Muscle of leg (tissue), 16 donors: ENCODE measurements at places on chromosomes 5 and 9. TPM values are rescaled to one million over a fixed set of nuclear protein-coding genes. Genes with fewer than 3 reads are reported as not detected.

- no peak for DNase-seq
Measured at GRCh38 chr9:130755377-130756007, 61.9 kb downstream of the EXOSC2 start.

Gene HAPLN1
- 0.31 TPM for total RNA-seq

- no peak for DNase-seq
Measured at GRCh38 chr9:135409286-135410200, 70.0 kb upstream of the PPP1R26 start.

Gene TXNDC8
- total RNA-seq: not detected

GRCh38 chr5:159906463-159906862 is 9.8 kb upstream of the ADRA1B start:
- no peak for DNase-seq

DNA sequence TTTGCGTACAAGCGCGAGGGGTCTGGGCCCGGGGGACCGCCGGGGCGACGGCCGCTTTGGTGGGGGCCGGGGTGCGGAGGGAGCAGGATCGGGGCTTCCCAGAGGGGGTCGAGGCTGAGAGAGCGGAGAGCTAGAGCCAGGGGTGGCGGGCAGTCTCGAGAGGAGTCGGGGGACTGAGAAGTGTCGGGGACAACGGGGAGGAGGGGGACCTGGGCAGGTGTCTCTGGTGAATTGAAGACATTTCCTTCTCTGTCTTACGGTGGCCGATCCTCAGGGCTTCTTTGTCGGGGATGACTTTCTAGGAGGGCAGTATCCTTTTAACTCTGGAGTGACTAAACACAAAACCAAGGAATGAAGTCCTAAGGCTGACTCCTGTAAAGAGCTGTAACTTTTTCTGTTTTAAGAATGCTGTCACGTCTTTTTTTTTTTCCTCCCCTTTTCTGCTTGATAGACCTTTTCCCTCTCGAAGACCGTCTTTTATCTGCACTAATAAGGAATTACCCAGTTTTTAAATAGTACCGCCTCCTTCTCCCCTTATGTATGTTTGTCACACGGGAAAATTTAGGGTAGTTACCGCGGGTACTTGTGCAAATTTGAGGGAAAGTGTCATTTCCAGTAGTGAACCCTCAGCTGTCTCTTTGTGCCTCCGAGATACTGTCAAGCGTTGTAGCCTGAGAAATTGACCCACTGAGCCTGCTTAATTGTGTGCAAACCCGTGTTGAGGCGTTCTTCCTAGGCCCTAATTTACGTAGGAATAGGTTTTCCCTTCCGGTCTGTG is 822 bp downstream of the DENND4C start:
- DNase-seq: peak; percentile 31

DNA sequence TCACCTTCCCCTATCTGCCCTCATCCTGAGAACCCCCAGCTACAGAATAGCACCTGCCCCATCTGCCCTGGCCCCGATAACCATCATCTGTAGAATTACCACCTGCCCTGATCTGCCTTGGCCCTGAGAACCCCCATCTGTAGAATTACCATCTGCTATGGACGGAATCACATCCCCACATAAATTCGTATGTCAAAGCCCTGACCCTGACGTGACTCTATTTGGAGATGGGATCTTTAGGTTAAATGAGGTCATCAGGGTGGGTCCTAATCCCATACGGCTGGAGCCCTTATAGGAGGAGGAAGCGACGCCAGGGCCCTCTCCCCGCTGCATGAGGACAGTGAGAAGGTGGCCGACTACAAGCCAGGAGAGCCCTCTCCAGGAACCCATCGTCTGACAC is 32.6 kb downstream of the SARDH start:
- DNase-seq: no peak

GRCh38 chr5:151328734-151329133 is 18.6 kb downstream of the SLC36A2 start:
- no peak for DNase-seq

Gene PJA2
- 92.2 TPM for total RNA-seq

GRCh38 chr5:172603251-172603806 is 37.7 kb upstream of the NEURL1B start:
- peak; percentile 83 for DNase-seq

DNA sequence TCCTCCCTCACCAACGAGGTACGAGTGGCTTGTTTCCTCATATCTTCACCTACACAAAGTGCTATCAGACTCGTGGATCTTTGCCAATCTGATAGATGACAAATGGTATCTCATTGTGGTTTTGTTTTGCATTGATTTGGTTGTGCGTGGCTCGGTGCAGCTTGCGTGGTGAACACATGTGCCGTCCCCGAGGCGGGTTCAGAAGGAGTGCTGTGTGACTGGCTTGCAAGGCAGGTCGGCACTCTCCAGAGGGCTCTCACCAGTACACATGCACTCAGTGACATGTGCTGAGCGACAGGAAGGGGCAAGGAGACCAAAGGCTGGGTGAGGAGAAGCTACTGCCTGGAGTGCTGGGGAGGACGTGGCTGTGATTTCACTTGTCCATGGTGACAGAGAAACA is 95.3 kb upstream of the PITX1 start:
- no peak for DNase-seq

Gene GNA14
- total RNA-seq: 2.1 TPM

DNA sequence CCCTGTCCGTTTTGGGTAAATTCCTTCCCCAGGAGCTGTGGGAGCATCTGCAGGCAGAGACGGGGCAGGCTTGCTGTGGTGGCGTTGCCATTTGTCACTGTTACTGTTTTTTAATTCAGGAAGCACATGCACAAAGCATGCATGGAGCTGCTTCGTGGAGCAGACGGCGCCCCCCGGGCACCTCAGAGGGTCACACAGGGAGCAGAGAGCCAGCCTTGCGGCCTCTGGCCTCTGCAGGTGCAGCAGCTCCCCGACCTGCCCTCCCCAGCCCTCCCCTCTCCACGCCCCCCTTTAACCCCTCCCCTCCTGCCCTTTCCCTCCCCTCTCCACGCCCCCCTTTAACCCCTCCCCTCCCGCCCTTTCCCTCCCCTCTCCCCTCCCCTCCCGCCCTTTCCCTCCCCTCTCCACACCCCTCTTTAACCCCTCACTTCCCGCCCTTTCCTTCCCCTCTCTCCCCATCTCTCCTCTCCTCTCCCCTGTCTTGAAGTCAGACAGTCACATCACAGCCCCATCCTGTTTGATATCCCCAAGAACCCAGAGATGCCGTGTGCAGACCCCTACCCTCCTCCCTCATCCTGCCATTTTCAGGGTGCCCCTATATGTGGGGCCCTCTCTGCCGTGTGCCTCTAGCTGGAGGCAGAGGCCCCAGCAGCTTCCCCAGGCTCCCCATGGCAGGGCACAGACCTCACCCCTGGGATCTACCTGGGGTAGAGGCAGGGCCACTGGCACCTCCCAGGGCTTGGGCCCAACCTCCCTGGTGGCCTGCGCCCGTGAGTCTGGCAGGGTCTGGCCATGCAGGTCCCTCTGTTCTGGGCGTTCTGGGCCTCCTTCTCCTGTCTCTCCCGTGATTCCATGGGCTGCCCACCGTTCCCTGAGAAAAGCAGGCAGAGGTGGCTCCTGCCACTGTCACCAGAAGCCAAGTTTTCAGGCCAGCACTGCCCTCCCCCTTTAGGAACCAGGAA is 29.6 kb upstream of the UBAC1 start:
- peak; percentile 74 for DNase-seq

Gene INSL4
- not detected for total RNA-seq

Gene SMIM33
- total RNA-seq: not detected

DNA sequence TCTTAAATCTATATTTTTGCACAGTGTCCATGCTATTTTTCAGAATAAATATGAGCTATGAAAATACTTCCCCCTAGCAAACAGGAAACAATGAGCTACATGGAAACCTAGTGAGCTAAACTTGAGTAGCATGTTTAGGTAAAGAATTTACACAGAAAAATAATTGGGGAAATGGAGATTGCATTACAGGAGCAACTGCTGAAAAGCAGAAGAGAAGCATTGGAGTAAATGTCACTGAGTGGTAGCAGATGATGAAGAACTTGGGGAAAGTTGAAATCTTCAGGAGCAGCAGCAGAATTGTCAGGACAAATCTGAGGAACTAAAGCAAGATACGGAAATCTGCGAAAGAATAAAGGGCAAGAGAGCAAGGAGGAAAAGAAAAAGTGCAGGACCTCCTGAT is 610.3 kb downstream of the TLE1 start:
- DNase-seq: no peak

Gene LHX3
- total RNA-seq: not detected

Gene C9
- total RNA-seq: 0.22 TPM

Gene WDR38
- total RNA-seq: 0.04 TPM

Gene OR1Q1
- not detected for total RNA-seq

Gene RIOK2
- 33.6 TPM for total RNA-seq

DNA sequence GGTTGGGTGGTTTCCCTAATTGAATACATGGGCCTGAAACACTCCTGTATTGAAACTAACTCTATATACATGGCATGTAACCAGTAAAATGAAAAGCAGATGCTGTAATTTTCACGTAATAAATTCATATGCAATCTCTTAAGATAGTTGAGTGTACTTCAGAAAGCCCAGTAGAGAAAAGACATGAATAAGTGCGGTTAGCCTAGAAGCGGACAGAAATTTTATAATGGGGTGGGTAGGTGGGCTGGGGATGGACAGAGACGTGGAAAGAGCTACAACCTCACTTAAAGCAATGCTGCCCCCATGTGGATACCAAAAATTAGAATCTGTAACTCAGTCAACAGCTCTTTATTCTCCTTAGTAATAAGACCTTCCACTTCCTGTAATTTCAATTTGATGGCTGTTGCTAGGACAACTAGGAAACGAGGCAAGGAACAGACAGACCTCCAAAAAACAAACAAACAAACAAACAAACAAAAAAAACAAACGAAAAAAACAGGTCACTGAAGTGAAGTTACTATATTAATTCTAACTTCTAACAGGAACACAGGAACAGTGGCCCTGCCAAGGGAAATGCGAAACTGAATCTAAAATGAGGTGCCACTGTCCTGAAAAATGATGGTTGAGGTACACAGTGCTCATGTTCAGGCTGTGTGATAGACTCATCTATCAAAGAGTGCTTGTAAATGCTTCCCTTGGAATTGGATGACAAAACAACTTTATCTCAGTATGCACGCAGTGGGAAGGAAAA is 103.4 kb upstream of the GNA14 start:
- DNase-seq: peak; percentile 84

DNA sequence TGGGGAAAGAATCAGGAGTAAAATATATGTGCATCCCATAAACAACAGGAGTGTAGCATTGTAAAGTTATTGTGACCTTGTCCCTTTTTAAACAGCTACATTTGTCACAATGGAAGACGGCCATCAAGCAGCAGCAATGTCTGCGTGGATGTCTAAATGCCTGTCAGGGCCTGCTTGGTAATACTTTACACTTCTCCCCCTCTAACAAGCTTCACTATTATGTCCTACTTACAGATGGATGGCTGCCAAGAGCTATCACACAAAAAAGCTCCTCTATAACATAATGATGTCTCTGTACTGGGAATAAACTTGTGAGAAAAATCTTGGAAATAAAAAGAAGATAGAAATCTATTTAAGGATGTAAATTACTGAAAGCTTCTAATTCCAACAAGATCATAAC is 213.0 kb downstream of the FBXL17 start:
- peak; percentile 37 for DNase-seq

Gene IRX1
- 1.2 TPM for total RNA-seq

DNA sequence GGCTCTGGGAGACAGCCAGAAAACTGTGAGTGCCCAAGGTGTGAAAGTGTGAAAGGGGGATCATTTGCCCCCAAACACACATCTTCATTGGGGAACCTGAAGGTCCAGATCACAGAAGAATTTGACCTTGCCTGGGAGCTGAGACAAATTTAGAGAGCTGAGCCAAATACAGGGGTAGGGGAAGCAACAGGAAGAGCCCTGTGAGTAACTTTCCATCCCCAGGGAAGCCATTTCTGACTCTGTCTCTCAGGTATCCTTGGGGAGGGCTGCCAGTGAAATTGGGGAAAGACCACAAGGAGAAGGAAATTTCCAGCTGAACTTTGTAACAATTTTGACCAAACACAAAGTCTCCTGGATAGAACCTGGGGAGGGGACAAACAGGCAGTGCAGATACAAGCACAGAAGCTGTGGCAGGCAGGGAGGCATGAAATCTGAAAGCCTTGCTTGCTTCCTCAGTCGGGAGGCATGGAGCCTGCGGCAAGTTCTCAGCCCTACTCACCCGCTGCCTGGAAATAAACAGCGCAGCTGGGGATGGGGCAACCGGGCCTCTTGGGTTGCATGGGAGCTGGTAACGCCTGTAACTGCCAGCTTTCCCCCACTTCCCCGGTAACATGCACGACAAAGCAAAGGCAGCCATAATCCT is 31.5 kb upstream of the ZCCHC9 start:
- no peak for DNase-seq

DNA sequence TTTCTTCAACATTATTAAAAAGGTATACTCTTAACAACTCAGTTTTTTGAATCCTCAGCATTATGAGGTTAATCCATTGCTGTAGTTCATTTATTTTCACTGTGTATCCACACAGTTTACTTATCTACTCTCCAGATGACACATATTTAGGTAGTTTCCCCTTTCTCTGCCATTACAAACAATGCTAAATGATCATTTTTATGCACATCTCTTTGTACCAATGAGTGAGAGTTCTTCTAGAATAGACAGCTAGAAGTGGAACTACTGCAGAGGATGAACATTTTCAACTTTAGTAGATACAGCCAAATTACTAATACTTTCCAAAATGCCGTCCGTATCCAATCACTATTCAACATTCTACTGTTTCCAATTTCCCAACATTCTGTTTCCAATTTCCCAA is 11.5 kb downstream of the AFF4 start:
- no peak for DNase-seq
